ENCODE measurements at places on chromosomes 2 and 18. TPM values are rescaled to one million over a fixed set of nuclear protein-coding genes. Genes with fewer than 3 reads are reported as not detected.

DNA sequence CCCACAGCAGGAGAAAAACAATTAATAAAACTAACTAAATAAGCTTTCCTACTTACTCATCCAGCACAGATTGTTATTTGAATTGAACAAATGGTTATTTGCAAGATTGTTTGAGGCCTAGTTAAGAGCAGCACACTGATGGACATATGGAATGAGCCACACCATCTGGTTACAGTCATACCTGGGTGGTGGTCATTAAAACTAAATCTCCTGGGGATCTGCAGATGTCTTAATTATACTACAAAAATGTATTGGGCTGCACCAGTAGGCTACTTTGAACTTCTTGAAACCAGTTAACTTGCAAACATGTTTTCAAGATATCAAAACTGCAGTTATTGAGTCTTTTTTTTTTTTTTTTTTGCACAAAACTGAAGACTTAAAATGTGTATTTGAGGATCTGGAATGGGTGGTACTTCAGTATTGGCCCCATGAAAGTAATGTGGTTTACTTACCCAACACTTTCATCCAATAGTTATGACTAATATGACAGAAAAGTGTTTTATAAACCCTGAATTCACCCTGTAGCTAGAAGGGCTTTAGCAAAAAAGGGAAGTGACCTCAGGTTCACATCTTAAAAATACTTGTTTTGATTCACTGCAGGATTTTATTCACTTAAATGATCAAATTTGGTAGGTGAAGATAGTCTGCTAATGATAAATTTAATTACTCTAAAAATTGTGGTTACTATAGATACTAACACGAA lies 10.8 kb downstream of the AGFG1 start:
- H3K27me3 ChIP-seq = no peaks in the 10 kb centered on the region
- no peak for DNase-seq
- H3K36me3 ChIP-seq = peaks cover 4% of the 10 kb centered on the region
- peaks cover 82% of the 10 kb centered on the region for H3K4me1 ChIP-seq
- H3K4me3 ChIP-seq = peak overlapping the region; percentile 51

- H3K4me1 ChIP-seq = peaks cover 9% of the 10 kb centered on the region
- no peaks in the 10 kb centered on the region for H3K36me3 ChIP-seq
- no peak overlapping the region for H3K4me3 ChIP-seq
- H3K27ac ChIP-seq = no peak overlapping the region
Measured at GRCh38 chr2:152330235-152330866, 4.6 kb upstream of the FMNL2 start.

GRCh38 chr18:58349650-58350049 lies 279.2 kb downstream of the ALPK2 start:
- no peaks in the 10 kb centered on the region for H3K4me1 ChIP-seq
- H3K4me3 ChIP-seq = no peak overlapping the region
- no peaks in the 10 kb centered on the region for H3K27me3 ChIP-seq

DNA sequence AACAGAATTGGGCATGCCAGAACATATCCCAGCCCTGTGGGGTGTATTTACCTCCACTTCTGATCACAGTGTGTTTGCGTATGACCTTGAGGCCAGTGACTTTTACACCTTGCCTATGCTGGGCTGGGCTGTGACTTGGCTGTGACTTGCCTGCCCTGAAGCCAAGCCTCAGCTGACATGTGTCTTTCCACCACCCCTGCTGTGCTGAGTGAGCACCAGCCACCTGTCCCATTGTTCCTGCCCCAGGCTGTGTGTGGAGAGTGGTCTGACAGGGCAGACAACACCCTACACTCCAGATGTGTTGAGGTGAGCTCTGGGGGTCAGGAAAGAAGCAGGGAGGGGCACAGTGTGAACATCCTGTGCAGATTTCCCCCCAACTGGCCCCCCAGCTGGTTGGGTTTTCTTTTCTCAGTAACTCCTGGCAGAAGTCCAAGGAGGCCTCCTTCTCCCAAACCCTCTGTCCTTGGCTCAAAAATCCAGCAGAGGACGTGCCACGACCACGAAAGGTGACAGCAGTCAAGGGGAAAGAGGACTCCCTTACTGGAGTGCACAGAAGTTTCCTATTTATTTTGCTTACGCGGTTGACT lies 5.1 kb upstream of the STEAP3 start:
- H3K27me3 ChIP-seq = peaks cover 30% of the 10 kb centered on the region
- no peaks in the 10 kb centered on the region for H3K4me1 ChIP-seq
- H3K27ac ChIP-seq = no peak overlapping the region
- no peak overlapping the region for H3K4me3 ChIP-seq
- no peaks in the 10 kb centered on the region for H3K36me3 ChIP-seq

GRCh38 chr2:140383781-140384180 lies 1603.6 kb upstream of the NXPH2 start:
- no peaks in the 10 kb centered on the region for H3K27me3 ChIP-seq
- DNase-seq = no peak
- H3K4me1 ChIP-seq = no peaks in the 10 kb centered on the region
- no peaks in the 10 kb centered on the region for H3K36me3 ChIP-seq
- no peak overlapping the region for H3K4me3 ChIP-seq
- no peak overlapping the region for H3K27ac ChIP-seq

- no peaks in the 10 kb centered on the region for H3K4me1 ChIP-seq
- H3K27ac ChIP-seq = no peak overlapping the region
- no peak for DNase-seq
- no peak overlapping the region for H3K4me3 ChIP-seq
Measured at GRCh38 chr2:240528406-240529040, 29.3 kb downstream of the ANKMY1 start.

DNA sequence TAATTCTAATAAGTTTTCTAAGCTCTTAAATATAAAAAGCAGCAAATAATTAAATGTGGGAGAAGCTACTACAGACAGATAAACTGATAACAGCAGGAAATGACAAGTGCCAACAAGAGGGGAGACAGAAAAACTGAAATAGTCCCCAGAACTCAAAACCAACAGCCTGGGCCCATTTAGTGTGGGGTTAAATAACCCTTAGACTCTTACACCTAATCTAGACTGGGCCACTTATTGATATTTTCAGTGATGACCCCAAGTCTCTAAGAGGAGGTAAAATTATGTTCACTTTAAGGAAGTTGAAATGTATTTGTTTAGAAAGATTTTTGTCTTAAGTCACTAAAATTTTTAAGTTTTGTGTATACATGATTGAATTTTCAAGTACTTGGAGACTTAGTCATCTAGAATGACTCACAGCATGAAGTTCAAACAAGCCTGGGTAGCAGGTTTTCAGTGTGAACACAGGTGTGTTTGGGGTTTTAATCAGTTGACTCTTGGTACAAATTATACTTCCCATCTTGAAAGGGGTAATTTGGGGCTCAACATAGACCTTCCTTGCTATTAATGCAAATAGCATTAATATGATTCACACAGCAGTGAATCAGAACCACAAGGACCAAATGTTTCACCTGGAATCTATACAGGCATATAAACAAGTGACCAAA lies 54.9 kb upstream of the MYO3B start:
- DNase-seq = no peak
- peaks cover 22% of the 10 kb centered on the region for H3K27me3 ChIP-seq
- peaks cover 1% of the 10 kb centered on the region for H3K36me3 ChIP-seq
- no peak overlapping the region for H3K4me3 ChIP-seq

GRCh38 chr2:199216253-199216652 lies 241.5 kb downstream of the SATB2 start:
- H3K4me1 ChIP-seq = no peaks in the 10 kb centered on the region
- H3K27me3 ChIP-seq = no peaks in the 10 kb centered on the region
- H3K4me3 ChIP-seq = no peak overlapping the region
- no peak overlapping the region for H3K27ac ChIP-seq
- H3K36me3 ChIP-seq = peaks cover 2% of the 10 kb centered on the region

- H3K4me3 ChIP-seq = peak overlapping the region; percentile 46
- DNase-seq = no peak
- peaks cover 2% of the 10 kb centered on the region for H3K36me3 ChIP-seq
Measured at GRCh38 chr2:101310834-101311695, 2.6 kb upstream of the RNF149 start.

DNA sequence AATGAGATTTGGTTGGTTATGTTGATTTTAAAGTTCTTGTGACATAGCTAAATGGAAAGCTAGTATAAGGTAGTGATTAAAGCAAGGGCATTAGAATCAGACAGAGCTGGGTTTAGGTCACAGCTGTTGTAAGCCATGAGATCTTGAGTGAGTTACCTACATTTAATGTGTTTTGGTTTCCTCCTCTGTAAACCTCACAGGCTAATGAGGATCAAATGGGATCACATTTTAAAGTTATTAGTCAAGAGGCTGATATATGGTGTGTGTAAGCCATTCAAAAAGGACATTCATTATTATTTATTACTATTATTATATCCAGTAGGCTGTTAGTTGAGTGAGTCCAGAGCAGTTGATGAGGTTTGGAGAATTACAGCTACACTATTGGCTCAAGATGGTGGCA lies 416.2 kb downstream of the IRS1 start:
- H3K4me1 ChIP-seq = no peaks in the 10 kb centered on the region
- no peaks in the 10 kb centered on the region for H3K36me3 ChIP-seq
- H3K27me3 ChIP-seq = no peaks in the 10 kb centered on the region
- DNase-seq = no peak
- no peak overlapping the region for H3K4me3 ChIP-seq

Gene NYAP2
- total RNA-seq = not detected

Gene PRKAG3
- not detected for total RNA-seq

Gene GAREM1
- total RNA-seq = 0.19 TPM
